ENCODE measurements at places on chromosomes 4 and X.

DNA sequence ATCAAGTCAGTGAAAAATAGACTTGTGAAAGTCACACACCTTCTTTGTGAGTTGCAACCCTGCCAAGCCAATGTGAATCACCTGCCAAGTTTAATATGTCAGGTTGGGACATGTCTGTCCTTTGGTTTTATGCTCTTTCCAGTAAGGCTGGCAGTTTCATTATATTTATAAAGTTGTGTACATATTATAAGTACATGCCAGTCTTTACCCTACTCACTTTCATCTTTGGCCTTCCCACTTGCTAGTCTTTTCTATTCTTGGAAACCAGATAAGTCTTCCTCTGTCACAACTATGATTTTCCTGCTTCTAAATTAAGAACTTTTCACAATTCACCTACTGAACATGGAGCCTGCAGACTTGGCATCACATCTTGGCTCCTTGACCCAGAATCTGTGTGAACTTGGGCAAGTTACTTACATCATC, 680.7 kb upstream of the BOD1L1 start:
- no peaks in the 10 kb centered on the region for H3K4me1 ChIP-seq
- no peak overlapping the region for H3K4me3 ChIP-seq
- DNase-seq = no peak
- no peaks in the 10 kb centered on the region for H3K36me3 ChIP-seq
- no peaks in the 10 kb centered on the region for H3K27me3 ChIP-seq

DNA sequence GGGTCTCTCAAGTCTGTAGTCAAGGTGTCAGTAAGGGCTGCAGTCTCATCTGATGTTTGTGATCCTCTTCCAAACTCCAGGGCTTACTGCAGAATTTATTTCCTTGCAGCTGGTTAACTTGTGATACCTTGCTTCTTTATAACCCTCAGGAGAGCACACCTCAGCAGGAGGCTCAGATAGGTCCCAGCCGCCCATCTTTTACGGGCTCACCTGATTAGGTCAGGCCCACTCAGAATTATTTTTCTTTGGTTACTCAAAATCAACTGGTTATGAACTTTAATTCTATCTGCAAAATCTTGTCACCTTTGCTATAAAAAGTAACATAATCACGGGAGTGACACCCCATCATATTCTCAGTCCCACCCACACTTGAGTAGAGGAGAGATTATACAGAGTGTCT, 99.9 kb upstream of the BEND4 start:
- no peaks in the 10 kb centered on the region for H3K36me3 ChIP-seq
- H3K4me1 ChIP-seq = no peaks in the 10 kb centered on the region
- no peak overlapping the region for H3K27ac ChIP-seq
- H3K27me3 ChIP-seq = peaks cover 4% of the 10 kb centered on the region
- H3K4me3 ChIP-seq = no peak overlapping the region

GRCh38 chr4:185582651-185583400, 47.5 kb upstream of the PDLIM3 start:
- DNase-seq = no peak
- peaks cover 2% of the 10 kb centered on the region for H3K27me3 ChIP-seq
- no peaks in the 10 kb centered on the region for H3K36me3 ChIP-seq
- no peak overlapping the region for H3K4me3 ChIP-seq

DNA sequence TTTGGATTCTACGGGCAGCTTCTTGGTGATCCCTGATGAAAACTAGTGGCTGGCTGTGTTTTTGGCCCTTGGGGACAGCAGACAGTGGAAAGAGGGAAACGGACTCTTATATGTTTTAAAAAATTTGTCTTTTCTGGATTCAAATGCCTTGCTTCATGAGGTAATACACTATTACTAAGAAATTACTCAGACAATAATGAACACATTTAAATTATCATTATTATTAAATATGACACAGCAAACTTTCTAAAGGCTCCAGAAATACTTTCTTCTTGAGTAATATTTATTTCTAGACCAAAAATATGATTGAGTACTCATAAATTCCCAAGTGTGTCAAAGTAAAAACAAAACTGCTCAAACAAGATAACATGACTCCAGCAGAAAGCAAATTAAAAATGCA, 520.7 kb upstream of the AADAT start:
- no peaks in the 10 kb centered on the region for H3K4me1 ChIP-seq
- no peaks in the 10 kb centered on the region for H3K36me3 ChIP-seq
- no peak overlapping the region for H3K27ac ChIP-seq
- no peak overlapping the region for H3K4me3 ChIP-seq
- DNase-seq = no peak

GRCh38 chrX:24506082-24506481, 41.0 kb downstream of the PDK3 start:
- H3K27me3 ChIP-seq = no peaks in the 10 kb centered on the region
- H3K4me1 ChIP-seq = no peaks in the 10 kb centered on the region
- no peak overlapping the region for H3K27ac ChIP-seq
- H3K36me3 ChIP-seq = peaks cover 5% of the 10 kb centered on the region
- no peak overlapping the region for H3K4me3 ChIP-seq

GRCh38 chr4:109916027-109916409, 3.3 kb downstream of the EGF start:
- no peaks in the 10 kb centered on the region for H3K4me1 ChIP-seq
- H3K36me3 ChIP-seq = no peaks in the 10 kb centered on the region
- no peak overlapping the region for H3K27ac ChIP-seq
- no peaks in the 10 kb centered on the region for H3K27me3 ChIP-seq
- no peak for DNase-seq
- H3K4me3 ChIP-seq = no peak overlapping the region

GRCh38 chr4:38224850-38225249, 264.7 kb downstream of the PTTG2 start:
- no peaks in the 10 kb centered on the region for H3K27me3 ChIP-seq
- H3K27ac ChIP-seq = no peak overlapping the region
- H3K36me3 ChIP-seq = no peaks in the 10 kb centered on the region
- no peaks in the 10 kb centered on the region for H3K4me1 ChIP-seq
- no peak for DNase-seq

- H3K4me1 ChIP-seq = peaks cover 4% of the 10 kb centered on the region
- H3K27me3 ChIP-seq = no peaks in the 10 kb centered on the region
- H3K27ac ChIP-seq = no peak overlapping the region
- peak; percentile 59 for DNase-seq
- H3K4me3 ChIP-seq = no peak overlapping the region
Observed at GRCh38 chr4:54709400-54709799, 51.6 kb downstream of the KIT start.

GRCh38 chr4:89294573-89295269, 12.9 kb downstream of the GPRIN3 start:
- H3K27me3 ChIP-seq = no peaks in the 10 kb centered on the region
- peak overlapping the region; percentile 70 for H3K27ac ChIP-seq
- H3K36me3 ChIP-seq = no peaks in the 10 kb centered on the region
- H3K4me3 ChIP-seq = no peak overlapping the region
- H3K4me1 ChIP-seq = peaks cover 92% of the 10 kb centered on the region
- DNase-seq = peak; percentile 84
